ENCODE measurements at places on chromosomes 6 and 20.
A peak's percentile ranks its signal among the peaks of the same experiment; 100 is the strongest.

DNA sequence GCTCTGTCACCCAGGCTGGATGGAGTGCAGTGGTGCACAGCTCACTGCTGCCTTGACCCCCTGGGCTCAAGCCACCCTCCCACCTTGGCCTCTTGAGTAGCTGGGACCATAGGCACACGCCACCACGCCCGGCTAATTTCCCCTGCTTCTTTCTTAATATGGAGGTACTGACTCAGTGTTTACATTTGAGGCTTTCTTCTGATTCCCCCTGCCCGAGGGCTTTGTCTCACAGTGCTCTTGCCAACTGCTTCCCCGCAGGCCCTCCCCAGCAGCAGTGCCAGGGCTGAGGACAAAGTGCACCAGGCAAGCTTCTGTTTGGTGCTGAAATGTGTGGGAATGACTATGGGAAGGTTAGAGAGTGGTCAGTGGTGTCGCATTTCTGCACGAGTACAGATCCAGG lies 34.8 kb downstream of the NR2E1 start:
- DNase-seq: no peak

DNA sequence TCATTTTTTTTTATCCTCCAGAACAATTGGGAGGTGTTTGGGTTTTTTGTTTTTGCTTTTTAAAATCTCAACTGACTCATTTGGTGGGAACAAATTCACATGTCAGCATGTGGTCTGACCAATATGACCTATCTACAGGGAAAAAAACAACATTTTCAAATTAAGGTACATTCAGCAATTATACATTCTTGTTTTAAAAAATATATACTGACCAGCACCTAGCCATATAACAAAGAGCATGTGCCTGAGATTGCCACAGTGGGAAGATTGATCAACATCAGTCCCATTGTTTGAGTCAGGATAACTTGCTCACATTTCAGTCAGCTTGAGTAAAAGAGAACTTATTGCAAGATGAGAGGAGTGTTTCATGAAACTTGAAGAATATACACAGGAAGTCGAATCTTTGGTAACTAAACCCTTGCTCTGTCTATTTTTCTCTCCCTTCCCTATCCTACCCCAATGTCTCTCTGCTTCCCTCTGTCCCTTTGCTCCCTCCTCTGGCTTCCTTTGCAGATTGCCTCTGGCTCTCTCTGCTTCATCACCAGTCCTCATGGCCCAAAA lies 163.2 kb upstream of the TAB2 start:
- no peak for DNase-seq

DNA sequence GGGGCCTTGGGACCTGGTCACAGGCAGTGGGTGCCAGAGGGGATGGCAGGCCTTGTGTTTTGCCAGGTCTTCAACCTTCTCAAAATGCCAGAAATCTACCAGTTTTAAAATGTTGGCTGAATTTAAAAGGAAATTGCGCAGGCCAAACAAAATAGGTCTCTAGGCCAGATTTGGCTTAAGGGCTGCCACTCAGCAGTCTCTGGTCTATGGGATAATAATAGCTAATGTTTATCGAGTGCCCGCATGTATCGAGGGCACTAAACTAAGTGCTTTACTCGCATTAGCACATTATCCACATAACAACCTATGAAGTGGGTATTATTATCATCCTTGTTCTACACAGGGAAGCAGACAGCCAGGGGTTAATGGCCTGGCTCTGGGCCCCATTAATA lies 11.0 kb downstream of the E2F3 start:
- no peak for DNase-seq

DNA sequence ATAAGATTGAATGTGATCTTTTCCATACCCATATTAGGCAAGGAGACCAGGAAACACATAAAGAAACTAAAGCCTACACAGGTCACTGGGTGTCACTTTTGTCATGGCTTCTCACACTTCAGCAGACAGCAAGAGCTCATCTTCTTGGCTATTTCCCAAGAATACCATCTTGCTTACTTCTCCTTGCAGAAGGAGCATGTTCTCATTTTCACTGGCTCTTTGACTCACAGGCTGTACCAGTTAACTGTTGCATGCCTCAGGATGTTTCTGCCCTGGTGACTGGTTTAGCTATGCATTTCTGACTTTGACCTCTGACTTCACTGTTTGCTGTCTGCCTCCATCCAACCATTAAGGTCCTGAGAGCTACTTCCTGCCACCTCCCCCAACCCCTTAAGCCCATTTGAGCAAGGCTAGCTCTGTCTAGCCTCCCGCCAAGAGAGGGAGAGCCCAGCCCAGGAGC lies 40.3 kb upstream of the OGFRL1 start:
- DNase-seq: no peak

- no peak for DNase-seq
These were observed 6.1 kb upstream of the DLL1 start for GRCh38 chr6:170296746-170297575.

- peak; percentile 29 for DNase-seq
These were observed 1.6 kb downstream of the SLC17A9 start for GRCh38 chr20:62953839-62954703.

- DNase-seq: no peak
These were observed 39.4 kb upstream of the PLEKHG1 start for GRCh38 chr6:150560004-150560883.

DNA sequence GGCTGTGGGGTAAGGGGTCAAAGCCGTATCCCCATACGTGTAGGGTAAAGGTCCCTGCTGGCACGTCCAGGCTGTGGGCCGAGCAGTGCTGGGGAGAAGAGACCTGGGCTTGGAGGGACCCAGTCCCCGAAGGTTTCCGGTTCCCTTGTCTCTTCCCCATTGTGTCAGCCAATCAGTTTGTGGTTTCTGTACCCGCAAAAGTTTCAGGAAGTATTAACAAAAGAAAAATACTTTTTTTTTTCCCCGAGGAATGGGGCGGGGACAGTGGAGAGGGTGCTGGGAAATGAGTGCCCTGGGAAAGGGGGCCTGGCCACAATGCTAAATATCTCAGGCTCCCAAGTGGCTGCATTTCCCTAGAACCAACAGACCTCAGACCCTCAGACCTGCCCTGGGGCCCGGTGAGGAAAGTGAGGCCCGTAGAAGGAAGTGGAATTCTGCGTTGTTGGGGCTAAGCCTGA lies 15.2 kb upstream of the AMD1 start:
- DNase-seq: no peak

DNA sequence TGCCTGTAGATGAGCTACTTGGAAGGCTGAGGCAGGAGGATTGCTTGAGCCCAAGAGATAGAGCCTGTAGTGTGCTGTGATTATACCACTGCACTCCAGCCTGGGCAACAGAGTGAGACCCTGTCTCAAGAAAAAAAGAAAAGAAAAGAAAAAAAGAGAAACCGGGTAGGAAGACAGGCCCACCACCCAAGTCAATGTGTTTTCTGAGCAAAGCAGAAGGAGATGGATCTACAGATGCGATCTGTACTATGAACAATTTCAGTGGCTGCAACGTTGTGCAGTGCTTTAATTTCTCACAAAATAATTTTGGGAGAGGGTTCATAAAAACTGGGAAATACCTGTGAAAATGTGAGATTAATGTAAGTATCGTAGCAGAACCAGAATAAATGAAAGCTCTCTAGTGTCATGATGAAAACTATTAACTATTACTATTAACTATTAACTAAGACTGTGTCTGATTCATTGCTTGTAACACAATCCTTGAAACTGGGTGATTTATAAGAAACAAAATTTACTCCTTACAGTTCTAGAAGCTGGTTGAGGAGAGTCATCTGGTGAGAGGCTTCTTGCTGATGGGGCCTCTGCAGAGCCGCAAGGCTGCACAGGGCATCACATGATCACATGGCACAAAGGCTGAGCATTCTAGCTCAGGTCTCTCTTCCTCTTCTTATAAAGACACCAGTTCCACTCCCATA lies 233.1 kb upstream of the ZNF217 start:
- DNase-seq: no peak

DNA sequence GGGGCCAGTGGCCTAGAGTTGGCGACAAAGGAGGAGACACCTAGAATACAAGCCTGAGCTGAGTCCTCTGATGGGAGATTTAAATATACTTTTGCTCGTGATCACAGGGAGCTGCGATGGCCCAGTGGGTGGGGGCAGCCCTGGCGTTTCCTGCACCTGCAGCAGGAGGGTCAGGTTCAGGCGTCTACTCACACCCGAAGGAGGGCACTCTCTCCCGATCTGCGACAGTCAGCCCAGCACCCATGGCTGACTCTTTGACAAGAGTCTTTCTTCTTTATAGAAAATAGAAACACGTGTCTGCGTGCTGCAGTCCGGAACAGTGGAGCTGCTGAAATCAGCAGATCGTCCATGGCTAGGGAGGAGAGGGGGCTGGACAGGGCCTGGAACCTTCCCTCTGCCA lies 338.2 kb downstream of the CDH4 start:
- DNase-seq: no peak

- no peak for DNase-seq
These were observed 150.3 kb upstream of the SASH1 start for GRCh38 chr6:148192310-148192709.

GRCh38 chr6:139903411-139904157 lies 529.1 kb upstream of the CITED2 start:
- DNase-seq: no peak

DNA sequence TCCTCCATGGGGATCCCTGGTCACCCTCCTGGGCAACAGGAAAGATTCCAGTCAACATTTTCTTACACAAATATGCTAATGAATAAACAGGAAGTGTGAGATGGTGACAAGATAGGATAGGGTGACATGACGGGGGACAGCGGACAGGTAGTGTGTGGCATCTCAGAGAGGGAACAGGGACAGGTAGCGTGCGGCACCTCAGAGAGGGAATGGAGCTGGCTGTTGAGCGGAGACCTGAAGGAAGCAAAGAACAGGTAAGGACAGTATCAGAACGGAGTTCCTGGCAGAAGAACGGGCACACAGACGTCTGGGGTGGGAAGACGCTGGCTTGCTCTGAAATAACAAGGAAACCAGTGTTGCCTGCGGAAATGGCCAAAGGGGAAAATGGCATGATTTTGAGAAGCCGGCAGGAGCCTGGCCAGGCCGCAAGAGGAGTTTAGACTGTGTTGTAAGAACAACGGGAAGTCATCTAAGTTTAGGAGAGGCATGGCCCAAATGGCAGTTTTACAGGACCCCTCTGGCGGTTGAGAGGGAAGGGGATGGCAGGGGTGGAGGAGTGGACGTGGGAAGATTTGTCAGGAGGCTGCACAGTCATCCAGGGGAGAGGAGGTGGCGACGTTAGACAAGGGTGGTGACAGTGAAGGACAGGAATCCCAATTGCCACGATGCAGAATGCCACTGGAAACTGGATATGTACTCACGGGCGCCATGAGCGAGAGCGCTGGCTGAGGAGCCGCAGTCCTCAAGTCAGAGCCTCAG lies 111.6 kb downstream of the JPH2 start:
- DNase-seq: no peak

GRCh38 chr20:49987868-49988690 lies 5.3 kb downstream of the SNAI1 start:
- no peak for DNase-seq

GRCh38 chr20:38430679-38431325 lies 4.3 kb downstream of the SNHG17 start:
- DNase-seq: no peak

DNA sequence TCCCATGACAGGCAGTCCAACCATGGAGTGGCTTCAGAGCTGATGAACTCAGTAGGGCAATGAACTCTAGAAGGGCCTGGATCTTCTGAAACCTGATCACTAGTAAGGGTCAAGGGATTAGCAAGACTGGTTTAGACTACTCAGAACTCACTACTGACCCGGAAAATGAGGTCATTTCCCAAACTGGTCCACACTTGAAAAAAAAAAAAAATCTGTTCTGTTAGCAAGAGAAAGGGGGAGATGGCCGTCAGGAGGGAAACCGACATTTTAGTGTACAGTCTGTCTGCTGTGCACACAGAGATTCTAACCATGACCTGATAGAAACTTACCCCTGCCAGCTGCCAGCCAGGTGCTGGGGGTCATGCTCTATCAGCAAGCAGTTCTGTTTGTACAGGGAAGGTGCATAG lies 262.4 kb upstream of the AGPAT4 start:
- no peak for DNase-seq

GRCh38 chr20:32338665-32339064 lies 19.5 kb upstream of the ASXL1 start:
- DNase-seq: no peak

- no peak for DNase-seq
These were observed 35.1 kb upstream of the CCN6 start for GRCh38 chr6:112018619-112019416.

DNA sequence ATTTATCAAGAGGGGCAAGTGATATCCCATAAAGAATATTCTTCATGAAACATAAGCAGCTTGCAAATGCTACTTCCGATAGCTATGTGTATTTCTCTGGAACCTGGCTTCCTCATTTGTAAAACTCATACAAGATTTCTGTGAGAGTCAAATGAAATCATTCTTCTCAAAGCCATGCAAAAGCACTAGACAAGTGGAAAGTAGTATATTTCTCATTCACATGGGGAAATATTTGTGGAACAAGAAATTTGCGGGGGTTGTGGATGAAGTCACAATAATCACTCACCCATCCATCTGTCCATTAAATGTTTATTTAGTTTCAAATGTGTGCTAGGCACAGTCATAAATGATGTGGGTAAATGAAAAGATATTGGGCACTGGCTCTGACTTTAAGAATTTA lies 150.5 kb downstream of the IPCEF1 start:
- no peak for DNase-seq

DNA sequence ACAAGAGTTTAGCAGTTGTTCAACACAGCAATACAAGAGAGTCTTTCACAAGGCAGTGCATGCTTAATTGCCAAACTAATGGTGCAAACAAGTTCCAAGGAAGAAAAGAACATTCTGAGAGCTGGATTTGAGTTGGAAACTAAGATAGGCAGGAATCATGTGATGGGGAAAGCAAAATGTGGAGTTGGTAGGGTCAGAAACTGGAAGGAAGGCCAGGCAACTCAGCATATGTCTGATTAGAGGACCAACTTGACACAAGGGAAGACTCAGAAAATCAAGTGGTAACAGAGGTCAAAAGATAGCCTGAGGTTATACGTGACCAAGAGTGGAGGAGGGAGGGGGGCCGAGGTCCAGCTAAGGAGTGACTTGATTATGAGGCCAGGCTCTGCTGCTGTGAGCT lies 117.3 kb downstream of the SMLR1 start:
- no peak for DNase-seq

DNA sequence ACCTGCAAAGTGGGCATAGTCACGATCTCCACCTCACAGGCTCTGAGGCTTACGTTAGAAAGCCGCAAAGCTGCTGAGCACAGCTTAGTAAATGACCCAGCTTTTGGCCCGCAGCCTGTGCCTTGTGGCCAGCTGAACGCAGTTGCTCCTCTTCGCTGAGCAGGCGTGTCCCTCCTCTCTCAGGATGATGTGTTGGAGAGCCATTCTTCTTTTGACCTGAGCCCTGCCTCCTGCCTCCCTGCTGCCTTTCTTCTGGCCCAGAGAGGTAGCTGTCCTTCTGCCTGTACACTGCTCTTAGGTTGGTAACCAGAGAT lies 47.6 kb upstream of the MYL9 start:
- DNase-seq: no peak
